ENCODE measurements at places on chromosomes 1 and 21.
A peak's percentile ranks its signal among the peaks of the same experiment; 100 is the strongest.

DNA sequence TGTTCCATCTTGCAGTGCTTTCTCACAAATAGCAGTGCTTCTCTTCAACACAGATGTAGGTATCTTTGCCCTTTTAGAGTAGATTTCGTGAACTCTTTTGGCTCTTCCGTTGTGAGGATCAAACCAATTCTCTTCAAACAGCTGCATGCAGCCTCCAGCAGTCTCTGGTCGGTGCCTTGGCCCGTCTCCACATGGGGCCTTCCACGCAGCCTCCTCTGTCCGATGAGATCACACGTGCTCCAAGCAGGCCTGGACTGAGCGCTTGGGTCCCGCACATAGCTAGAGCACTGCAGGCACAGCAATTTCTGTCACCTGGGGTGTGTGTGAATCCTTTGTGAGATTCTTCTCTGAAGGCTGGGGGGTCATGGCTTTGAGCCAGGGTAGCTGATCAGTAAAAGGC, 82.8 kb upstream of the KCNE2 start:
- DNase-seq = no peak

DNA sequence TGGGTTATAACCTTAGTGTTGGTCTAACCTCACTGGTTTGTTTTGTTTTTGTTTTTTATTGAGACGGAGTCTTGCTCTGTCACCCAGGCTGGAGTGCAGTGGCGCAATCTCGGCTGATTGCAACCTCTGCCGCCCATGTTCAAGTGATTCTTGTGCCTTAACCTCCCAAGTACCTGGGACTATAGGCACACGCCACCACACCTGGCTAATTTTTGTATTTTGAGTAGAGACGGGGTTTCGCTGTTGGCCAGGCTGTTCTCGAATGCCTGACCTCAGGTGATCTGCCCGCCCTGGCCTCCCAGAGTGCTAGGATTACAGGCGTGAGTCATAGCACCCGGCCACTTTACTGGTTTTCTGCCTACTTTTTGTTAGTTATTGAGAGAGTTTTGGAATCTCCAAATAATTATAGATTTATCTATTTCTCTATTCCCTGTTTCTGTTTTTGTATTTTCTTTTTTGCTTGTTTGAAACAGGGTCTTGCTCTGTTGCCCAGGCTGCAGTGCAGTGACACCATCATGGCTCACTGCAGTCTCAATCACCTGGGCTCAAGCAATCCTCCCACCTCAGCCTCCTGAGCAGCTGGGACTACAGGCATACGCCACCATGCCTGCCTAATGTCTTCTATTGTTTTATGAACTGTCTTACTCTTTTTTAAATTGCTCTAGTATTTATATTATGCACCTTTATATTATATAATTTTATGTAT, 21.4 kb downstream of the SMG7 start:
- DNase-seq = no peak

- DNase-seq = no peak
Observed at GRCh38 chr1:75430526-75430925, 180.4 kb downstream of the SLC44A5 start.

DNA sequence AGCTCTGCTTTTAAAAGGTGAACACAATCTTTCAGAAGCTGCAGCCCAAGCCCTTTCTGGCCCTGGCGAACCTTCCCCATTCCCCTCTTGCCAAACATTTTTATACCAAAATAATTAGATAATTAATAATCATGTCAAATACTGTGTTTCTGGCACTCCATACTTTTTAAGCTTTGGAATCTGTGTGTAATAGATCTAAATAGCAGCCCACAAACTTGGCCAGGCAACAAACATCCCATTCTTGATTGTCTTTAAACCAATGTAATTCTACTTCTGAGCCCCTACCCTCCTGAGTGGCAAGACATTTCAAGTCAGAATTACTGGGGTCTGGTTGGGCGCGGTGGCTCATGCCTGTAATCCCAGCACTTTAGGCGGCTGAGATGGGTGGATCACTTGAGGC, 137.7 kb downstream of the NAV1 start:
- DNase-seq = no peak

- DNase-seq = no peak
Observed at GRCh38 chr21:16388291-16388690, 658.5 kb downstream of the USP25 start.

DNA sequence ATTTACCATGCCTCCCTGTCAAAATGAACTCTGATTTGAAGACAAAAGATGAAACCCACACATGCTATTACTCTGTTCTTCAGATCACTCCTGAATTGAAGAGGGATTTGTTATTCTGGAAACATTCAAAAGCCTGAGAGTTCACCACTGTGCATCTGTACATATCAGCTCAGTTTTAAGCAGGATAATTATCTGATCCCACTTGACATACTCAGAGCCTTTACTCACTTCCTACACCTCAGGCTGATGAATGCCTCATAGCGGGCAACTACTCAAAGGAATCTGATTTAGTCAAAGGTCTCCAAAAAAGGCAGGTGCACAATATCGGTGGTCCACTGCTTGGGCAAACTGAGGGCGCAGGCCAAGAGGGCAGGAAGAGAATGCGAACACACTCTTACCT, 47.5 kb upstream of the LPAR3 start:
- no peak for DNase-seq

- DNase-seq = no peak
Observed at GRCh38 chr1:38852780-38853179, 6.8 kb downstream of the RRAGC start.

GRCh38 chr1:15332952-15333715, 76.6 kb upstream of the EFHD2 start:
- no peak for DNase-seq

DNA sequence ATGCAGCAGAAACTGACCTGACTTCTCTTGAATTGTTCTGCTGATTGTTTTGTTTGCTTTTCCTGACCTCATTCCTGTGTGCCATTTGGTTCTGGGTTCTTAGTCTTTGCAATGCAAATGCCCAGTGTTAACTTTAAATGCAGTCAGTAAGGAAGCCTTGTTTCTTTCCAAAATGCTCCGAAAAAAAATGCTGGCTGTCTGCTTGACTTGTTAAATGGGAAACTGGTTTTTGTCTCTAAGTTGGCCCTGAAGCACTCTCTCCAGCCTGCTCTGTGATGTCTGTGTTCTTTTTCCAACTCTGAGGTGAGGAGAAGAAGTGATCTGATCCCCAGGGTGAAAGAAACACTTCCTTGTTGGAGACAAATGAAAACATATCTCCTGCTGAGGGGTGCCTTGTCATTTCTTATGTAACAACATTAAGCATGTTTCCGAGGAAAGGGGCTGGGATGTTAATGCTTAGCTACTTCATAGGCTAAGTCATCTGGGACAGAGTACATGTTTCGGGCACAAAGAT, 256.3 kb upstream of the ADGRL4 start:
- no peak for DNase-seq

DNA sequence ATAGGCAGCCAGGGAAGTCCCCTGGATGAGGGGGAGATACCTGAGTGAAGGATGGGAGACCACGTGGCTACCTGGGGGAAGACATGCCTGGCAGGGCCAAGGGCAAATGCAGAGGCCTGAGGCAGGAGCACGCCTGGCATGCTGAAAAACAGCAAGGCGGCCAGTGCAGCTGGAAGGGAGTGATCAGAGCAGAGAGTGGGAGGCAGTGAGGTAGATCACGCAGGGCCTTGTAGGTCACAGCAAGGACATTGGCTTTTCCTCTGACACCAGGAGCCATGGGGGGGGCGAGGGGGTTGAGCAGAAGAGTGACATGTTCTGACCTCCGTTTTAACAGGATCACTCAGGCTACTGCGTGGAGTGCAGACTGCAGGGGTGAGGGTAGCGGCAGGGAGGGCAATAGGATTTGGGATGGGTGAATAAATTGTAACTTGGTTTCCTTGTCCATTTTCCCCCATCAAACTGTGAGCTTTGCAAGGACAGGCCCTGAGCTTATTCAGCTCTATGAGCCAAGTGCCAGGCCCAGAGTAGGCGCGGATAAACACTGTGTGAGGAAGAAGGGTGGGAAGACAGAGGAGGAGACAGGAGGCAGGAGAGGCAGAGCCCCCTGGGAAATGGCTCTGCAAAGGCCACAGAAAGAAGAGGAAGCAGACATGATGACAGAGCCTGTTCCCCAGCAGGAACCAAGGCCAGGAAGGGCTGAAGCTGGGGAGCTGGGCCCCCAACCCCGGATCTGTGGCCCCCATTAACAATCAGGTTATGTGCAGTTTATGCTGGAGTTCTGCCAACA, 16.6 kb downstream of the IFI6 start:
- no peak for DNase-seq

- DNase-seq = no peak
Observed at GRCh38 chr21:42575111-42575510, 61.5 kb downstream of the SLC37A1 start.

DNA sequence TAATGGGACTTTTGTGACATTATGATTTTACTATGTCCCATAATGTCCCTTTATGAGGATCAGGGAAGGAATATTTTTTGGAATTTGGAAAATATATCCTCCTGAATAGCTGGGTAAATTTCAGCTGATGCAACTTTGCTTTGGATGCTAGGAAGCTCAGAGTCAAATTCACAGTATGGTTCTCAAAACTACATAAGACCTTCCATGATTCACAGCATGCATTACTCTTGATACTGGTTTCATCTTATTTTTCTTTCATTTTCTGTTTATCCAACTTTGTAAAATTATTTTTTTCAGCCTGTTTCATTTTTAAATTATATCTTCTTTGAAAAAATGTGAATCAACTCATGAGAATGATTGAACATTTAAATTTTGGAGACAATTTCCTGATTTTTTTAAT, 160.2 kb downstream of the ATP6V1G3 start:
- DNase-seq = no peak

DNA sequence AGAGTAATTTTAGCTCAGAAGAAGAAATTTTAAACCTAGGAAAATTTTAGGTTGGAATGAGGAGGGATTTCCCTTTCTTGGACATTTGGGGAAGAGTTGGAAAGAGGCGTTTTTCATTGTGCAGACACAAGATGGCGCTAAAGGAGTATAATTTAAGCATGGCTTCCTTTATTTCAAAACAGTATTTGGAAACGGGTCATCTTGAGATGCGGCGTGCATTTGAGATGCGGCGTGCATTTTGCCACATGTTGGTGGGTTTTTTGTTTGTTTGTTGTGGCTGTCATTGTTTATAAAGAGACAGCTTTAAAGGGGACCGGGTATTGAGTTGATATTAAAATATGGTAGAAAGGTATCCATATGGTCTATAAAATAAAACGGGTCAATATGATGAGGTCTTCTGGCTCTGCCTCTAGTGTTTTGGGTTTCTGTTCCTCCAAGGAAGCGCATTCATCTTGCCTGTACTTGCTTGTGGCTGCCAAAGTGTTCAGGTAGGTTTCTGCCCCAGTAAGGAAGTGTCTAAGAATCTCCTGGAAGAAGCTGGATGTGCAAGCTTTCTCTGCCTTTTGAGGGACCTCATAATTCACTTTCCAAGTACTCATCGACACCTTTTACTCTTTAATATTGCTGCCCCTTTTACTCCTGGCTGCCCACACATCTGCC, 210.3 kb downstream of the SLC35F3 start:
- DNase-seq = peak; percentile 19

GRCh38 chr1:100353988-100354387, 1.7 kb downstream of the CDC14A start:
- no peak for DNase-seq

DNA sequence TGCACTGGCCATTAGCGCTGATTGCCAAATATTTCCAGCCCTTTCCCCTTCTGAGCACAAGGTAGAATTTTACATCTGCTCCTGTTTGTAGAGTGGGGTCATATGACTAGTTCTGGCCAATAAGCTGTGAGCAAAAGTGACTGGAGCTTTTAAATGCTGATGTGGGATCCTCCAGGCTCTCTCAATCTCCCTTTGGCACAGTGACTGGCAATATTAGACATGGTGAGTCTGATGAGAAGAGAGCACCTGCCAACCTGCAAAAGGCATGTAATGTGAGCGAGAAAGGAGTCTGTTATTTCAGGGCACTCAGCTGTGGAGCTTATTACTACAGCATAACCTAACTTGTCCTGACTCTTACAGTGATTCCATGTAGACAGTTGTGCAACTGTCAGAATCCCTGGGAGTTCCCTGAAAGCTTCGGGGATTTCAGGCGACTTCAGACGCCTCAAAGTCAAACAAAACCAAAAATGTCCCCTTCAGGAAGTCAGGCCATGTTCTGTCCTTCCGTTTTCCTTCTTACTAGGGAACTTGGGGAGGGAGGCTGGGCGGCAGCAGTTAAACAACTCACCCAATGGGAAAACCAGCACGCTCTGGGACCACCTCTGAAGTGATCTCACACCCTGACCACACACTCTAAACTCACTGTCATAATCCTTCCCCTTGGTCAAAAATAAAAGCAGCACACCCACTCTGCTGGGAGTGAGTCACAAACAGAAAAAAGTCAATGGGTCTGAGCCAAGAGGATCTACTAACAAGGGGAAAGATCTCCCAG, 3.6 kb upstream of the RASSF5 start:
- DNase-seq = no peak

DNA sequence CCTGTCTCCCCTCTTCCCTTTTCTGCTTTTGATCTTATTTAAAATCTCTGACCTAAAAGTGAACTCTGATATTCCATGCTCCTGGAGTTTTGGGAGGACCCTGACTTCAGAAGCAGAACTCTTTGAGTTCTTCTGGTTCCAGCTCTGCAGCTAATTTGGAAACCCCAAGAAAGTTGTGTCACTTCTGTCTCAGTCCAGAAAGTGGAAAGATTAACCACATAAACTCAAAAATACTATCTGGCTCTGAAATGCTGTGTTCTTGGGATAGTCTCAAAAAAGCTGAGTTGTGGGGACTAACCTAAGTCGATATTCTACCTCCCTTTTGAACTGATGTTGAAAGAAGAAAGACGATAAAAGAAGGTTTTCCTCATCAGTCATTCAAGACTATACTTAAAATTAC, 59.8 kb downstream of the ITPKB start:
- DNase-seq = no peak

DNA sequence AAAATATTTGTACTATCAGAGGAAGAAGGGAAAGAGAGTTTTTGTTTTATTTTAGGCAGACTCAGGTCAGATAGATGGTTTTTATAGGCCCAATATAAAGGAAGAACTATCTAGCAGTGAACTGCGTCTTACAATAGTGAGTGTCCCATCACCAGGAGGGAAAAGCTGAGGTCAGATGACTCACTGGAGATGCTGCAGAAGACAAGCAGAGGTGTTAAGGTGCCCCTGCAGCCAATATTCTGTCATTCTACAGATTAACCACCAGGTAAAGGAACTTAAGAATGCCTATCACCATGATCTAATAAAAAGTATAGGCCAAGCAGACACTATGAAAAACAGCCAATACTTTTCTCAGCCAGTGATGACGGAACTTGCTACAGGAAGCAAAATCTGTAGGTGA, 29.6 kb downstream of the IVNS1ABP start:
- DNase-seq = no peak

GRCh38 chr1:46623743-46624644, 7.4 kb upstream of the MOB3C start:
- no peak for DNase-seq

GRCh38 chr1:145855426-145855948, 3.4 kb downstream of the PIAS3 start:
- no peak for DNase-seq

DNA sequence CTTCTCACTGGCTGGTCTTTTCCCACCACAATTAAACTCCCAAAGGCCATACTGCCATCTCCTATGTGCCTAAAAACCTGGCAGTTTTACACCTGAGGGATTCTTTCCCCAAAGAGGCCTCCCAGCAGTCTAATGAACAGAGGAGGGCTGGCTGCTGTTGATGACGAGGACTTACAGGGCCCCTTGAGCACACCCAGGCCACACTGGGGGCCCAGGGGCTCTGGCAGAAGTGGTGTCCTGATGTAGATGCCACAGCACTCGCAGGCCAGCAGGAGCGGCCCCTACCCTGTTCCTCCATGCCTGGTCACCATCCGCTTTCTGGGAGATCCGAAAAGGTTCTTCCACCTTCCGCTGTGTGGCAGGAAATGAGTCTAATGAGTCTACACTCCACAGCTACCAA, 24.2 kb downstream of the POFUT2 start:
- no peak for DNase-seq

Data from right kidney (tissue), 9 donors.